H54 (cell line): ENCODE measurements at places on chromosomes 5 and 9.

GRCh38 chr5:43772764-43773477, 169.9 kb downstream of the NNT start:
- DNase-seq, result no peak

- no peak for DNase-seq
These were observed 45.1 kb upstream of the GARNL3 start for GRCh38 chr9:127219520-127219919.

- no peak for DNase-seq
These were observed 65.9 kb upstream of the DAP start for GRCh38 chr5:10826971-10827370.

DNA sequence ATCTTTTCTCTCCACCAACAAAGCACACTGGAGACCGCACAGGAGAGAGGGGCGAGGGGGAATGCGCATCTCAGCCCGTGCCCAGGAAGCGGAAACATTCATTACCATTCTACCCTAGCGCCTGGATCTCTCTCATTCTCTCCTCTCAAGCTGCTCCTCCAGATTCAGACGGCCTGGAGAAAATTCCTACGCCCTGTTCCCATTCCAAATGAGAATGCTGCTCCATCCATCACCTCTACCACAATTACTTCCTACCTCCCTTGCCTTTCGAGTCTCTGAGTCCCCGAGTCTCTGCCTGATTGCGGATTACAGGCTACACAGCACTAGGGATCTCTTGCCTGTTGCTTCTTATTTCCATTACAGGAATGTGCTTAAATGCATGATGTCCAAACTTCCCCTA, 6.7 kb downstream of the DDX31 start:
- no peak for DNase-seq
